A673 (cell line): ENCODE measurements at places on chromosomes 13 and 19. TPM values are rescaled to one million over a fixed set of nuclear protein-coding genes. Genes with fewer than 3 reads are reported as not detected.
A peak's percentile ranks its signal among the peaks of the same experiment; 100 is the strongest.

GRCh38 chr13:82467626-82468025 lies 1414.6 kb downstream of the SLITRK1 start:
- H3K4me1 ChIP-seq, result no peaks in the 10 kb centered on the region
- H3K27ac ChIP-seq, result no peak overlapping the region
- no peaks in the 10 kb centered on the region for H3K36me3 ChIP-seq
- DNase-seq, result no peak

DNA sequence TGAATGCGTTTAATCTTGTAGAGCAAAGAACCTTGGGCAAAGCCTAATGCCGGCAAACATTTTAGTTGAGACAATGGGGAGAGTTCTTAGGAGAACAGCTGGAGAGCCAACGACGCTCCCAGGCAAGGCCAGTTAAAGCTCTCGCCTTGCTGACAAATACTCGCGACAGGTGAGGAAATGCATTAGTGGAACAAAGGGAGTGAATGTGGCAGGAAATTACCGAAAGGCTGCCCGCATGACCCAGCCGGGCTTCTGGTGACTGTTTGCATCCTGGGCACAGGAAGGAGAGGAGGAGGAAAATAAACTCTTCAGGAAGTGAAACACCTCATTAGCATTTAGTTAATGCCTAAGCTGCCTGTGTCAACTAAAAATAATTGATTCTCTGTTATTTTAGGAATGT lies 74.6 kb downstream of the SHISA2 start:
- H3K36me3 ChIP-seq, result no peaks in the 10 kb centered on the region
- peaks cover 16% of the 10 kb centered on the region for H3K4me1 ChIP-seq
- H3K27ac ChIP-seq, result peak overlapping the region; percentile 20
- peak; percentile 76 for DNase-seq
- H3K27me3 ChIP-seq, result no peaks in the 10 kb centered on the region
- no peak overlapping the region for H3K4me3 ChIP-seq

- H3K4me1 ChIP-seq, result peaks cover 21% of the 10 kb centered on the region
- DNase-seq, result no peak
- H3K36me3 ChIP-seq, result no peaks in the 10 kb centered on the region
Observed at GRCh38 chr13:98156259-98156658, 13.4 kb downstream of the FARP1 start.

DNA sequence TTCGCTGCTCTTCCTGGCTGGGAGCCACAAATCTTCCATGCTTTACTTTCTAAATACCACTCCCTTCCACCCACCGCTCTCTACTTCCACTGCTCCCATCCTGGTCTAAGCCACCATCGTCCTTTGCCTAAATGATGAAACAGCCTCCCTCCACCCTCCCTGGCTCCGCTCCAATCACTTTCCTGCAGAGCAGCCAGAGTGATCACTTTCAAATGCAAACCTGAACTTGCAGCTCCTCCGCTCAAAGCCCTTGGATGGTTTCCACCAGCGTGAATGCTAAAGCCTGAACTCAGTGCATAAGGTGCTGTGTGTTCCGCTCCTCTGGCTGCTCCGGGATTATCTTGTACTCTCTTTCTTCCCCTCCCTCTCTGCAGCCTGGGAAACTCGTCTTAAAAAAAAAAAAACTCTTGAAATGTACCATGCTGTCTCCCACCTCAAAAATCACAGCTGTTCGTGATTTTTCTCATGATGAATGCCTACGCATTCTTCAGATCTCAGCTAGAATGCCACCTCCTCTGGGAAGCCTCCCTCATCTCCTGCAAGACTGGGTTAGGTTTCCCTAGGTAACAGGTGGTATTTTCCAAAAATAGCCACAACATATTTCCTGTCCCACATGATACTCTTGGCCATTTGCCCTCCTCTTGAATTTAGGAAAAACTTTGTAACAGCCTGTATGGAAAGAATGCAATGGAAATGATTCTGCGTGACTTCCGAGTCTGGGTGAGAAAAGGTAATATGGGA lies 3.7 kb upstream of the SIN3B start:
- no peaks in the 10 kb centered on the region for H3K36me3 ChIP-seq
- H3K4me1 ChIP-seq, result peaks cover 17% of the 10 kb centered on the region
- peak; percentile 76 for DNase-seq
- peak overlapping the region; percentile 72 for H3K27ac ChIP-seq
- H3K4me3 ChIP-seq, result peak overlapping the region; percentile 46
- H3K27me3 ChIP-seq, result no peaks in the 10 kb centered on the region

RNF17 gene
- not detected in 2 replicates for total RNA-seq
